Stimulated activated CD4-positive, alpha-beta T cell treated with anti-CD3 and anti-CD28 coated beads, TNF-alpha, amount 100 ng/mL, for 1 hour (primary cell): ENCODE measurements at places on chromosomes 7 and 10.

GRCh38 chr10:33482486-33482885, 148.0 kb upstream of the NRP1 start:
- no peak for DNase-seq

- no peak for DNase-seq
Observed at GRCh38 chr10:45673074-45673648, 589 bp upstream of the ZFAND4 start.

DNA sequence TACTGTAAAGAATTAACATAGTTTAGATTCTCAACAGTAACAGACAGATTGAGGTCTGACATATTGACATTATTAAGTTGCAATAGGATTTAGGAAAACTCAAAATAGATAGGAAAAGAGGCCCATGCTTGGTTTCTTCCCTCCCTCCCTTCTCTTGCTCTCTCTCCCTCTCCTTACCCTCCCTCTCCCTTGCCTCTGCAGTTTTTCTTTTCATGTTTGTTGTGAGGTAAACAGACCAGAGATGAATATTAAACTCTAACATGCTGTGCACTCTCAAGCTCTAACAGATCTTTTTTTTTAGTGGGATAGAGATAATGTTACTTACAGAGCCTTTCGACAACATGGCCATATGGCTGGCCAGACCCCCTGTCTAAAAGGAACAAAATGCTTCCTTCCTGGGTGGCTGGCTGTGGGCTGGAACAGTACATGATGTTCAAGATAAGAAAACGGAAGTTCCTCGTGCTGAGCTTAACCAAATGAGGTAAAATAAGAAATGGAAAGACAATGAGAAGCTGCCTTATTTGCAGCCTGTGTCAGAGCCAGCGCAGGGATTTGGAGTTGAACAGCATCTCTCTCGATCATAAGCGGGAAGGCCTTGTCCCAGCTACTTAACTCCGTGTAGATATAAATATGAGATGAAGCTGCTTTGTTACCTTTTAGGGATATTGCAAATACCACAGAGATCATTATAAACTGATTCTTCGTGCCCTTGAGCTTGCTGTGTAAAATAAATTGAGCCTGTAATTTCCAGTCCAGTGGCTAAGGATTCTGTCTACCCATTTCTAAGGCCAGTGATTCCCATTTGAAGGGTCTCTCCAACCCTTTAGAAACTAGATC, 391.9 kb upstream of the NPVF start:
- no peak for DNase-seq

- DNase-seq: no peak
Observed at GRCh38 chr7:114048386-114049235, 129.8 kb upstream of the PPP1R3A start.

- DNase-seq: no peak
Observed at GRCh38 chr7:28835800-28836199, 122.3 kb downstream of the TRIL start.

DNA sequence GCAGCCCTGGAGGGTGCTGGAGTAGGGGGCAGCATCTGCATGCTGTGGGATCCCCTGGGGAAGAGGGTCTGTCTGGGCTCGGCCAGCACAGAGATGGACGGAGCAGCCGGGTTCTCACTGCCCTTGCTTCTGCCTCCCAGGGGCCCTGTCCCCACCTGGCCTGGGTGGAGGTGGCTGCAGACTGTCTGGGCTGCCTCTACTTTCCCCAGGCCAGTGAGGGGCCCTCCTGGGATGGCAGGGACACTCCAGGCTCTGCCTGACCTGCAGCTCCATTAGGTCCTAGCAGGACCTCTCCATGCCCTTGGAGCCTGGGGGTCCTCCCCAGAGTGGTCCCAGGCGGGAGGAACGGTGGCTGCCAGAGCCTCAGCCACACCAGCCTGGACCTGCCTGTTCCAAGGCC, 63.7 kb downstream of the PWWP2B start:
- no peak for DNase-seq

DNA sequence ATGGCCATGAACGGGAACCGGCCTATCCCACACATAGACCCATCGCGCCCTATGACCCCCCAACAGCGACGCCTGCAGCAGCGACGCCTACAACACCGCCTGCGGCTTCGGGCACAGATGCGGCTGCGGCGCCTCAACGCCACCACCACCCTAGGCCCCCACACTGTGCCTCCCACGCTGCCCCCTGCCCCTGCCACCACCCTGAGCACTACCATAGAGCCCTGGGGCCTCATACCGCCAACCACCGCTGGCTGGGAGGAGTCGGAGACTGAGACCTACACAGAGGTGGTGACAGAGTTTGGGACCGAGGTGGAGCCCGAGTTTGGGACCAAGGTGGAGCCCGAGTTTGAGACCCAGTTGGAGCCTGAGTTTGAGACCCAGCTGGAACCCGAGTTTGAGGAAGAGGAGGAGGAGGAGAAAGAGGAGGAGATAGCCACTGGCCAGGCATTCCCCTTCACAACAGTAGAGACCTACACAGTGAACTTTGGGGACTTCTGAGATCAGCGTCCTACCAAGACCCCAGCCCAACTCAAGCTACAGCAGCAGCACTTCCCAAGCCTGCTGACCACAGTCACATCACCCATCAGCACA, 9.5 kb downstream of the POLD2 start:
- DNase-seq: no peak

GRCh38 chr10:122207596-122207995, 63.5 kb upstream of the BTBD16 start:
- no peak for DNase-seq

DNA sequence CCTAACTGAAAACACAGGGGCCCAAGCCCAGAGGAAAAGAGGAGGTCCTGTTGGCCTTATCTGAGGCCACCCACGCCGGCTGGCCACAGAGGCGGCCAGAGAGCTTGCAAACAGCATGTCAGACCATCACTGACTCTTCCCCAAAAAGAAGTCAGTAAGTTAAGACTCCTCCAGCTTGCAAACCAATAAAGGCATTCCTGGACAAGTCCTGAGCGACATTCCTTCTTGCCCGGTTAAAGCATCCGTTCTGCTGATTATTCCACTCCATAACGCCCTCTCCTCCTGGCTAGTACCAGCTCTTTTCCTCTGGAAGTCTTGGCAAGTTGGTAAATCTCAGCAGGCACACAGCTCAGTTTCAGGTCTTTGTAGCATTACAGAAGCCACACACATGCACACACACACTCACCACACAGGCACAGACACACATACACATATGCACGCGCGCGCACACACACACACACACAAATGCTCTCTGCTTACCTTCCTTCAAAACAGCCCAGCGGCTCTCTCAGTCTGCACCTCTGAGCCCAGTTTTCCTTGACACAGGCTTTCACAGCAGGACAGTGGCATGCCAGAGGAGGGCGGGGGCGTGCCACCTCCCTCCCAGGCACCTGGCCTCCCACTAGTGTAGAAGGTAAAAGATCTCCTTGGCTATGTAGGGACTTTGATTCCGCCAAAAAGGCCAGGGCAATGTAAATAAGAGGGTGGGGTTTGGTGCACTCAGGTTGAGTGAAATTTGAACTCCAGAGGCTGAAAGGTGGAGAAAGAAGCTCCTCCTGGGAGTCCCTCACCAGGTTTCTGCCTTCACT, 201.4 kb downstream of the TNS3 start:
- DNase-seq: no peak

- no peak for DNase-seq
Observed at GRCh38 chr10:75640803-75641202, 209.4 kb downstream of the LRMDA start.

- no peak for DNase-seq
Observed at GRCh38 chr7:143496263-143496662, 18.6 kb downstream of the TAS2R41 start.

- no peak for DNase-seq
Observed at GRCh38 chr7:39017369-39017915, 39.7 kb downstream of the POU6F2 start.

GRCh38 chr10:58424176-58424575, 39.0 kb downstream of the TFAM start:
- DNase-seq: no peak

DNA sequence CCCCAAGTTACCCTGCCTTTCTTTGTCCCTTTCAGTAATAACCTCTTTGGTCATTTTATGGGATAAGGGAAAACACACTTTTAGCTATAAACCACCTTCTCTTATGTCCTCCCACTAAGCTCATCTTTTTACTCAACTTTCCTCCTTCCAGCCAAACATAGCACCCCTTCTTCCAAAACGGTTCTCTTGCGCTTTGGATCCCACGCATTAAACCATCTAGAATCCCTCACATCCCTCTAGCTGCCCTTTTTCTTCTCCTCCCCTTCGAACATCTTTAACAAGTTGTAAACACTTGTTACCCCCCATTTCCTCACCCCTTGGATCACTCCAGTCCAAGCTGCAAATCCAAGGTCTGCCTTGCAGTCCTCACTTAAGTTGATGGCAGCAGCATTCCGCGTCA, 13.4 kb downstream of the WAPL start:
- no peak for DNase-seq

GRCh38 chr7:15397922-15398760, 163.7 kb downstream of the AGMO start:
- DNase-seq: no peak

DNA sequence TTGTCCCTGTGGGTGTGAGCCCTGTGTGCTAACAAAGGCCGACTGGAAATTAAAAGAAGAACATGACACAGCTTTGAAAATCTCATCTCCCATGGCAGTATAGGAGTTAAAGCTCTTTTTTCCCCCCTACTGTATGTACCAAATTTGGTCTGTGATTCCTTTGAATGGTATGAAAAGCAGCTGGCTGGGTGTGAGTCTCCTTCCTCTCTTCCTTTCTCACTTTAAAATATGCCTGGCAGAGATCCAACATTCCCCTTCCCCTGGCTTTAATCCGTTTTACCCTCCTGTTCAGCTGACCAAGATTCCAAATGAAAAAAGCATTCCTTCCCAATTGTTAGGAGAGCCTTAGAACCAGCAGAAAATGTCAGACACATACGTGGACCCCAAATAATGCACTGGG, 225.0 kb upstream of the CELF2 start:
- no peak for DNase-seq

DNA sequence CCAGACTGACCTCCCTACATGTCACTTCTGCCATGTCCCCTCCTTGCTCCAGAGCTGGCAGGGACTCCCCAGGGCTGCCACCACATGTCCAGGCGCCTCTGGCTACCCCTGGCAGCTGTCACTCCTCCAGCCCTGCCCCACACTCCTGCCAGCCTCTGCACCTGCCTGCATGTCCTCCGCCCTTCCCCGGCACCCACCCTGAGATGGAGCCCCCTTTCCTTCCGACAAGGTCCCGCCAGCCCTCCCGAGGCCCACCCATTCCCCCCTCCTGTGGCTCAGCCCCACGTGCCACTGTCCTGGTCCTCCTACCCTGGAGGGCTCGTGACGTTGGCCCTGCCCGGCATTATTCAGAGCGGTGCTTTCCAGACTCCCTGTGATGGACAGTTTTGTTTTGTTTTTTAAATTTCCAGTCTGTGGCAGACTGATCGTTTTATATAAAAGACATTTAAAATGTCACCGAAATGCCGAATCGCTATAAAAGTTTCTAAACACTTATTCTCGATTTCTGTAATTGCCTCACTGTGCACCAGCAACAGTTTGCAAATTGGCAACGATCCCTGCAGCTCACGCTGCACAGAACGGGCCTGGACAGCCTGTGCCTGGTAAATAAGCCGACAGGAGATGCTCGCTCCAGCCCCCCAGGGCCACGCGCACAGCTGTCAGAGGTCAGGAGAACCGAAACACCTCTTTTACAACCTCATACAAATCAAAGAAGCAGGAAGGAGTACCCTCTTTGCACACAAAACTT, 111.1 kb upstream of the SH2B2 start:
- no peak for DNase-seq

GRCh38 chr7:150871601-150872000, 19.3 kb downstream of the AOC1 start:
- no peak for DNase-seq

GRCh38 chr7:47621979-47622561, 40.2 kb upstream of the TNS3 start:
- no peak for DNase-seq

GRCh38 chr10:110643653-110644597, at the start of gene RBM20:
Gene RBM20 (plus strand): TSS chr10:110644336. CDS start chr10:110644455, 119 bp downstream.
- DNase-seq: peak; percentile 16

- no peak for DNase-seq
Observed at GRCh38 chr10:48804740-48805182, 120.1 kb downstream of the WDFY4 start.

DNA sequence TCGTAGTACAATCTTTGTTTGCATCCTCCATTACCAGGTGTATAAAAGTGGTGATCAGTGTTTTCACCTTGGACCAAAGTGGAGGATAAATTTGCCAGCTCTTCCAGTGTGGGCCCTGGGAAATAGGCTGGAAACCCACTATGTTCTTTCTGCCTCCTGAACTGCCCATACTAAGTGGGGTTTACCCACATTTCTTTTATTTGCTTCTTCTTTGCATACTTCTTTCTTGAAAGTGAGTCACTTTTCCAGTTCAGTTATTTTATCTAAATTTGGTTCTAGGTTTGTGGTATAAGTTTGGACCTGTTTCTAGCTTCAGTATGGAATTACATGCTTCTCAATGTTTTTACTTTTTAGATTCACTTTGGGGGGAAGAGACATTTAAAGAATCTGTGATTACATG, 126.2 kb upstream of the ACBD5 start:
- no peak for DNase-seq

- no peak for DNase-seq
Observed at GRCh38 chr10:5615316-5615715, 51.1 kb downstream of the ASB13 start.

DNA sequence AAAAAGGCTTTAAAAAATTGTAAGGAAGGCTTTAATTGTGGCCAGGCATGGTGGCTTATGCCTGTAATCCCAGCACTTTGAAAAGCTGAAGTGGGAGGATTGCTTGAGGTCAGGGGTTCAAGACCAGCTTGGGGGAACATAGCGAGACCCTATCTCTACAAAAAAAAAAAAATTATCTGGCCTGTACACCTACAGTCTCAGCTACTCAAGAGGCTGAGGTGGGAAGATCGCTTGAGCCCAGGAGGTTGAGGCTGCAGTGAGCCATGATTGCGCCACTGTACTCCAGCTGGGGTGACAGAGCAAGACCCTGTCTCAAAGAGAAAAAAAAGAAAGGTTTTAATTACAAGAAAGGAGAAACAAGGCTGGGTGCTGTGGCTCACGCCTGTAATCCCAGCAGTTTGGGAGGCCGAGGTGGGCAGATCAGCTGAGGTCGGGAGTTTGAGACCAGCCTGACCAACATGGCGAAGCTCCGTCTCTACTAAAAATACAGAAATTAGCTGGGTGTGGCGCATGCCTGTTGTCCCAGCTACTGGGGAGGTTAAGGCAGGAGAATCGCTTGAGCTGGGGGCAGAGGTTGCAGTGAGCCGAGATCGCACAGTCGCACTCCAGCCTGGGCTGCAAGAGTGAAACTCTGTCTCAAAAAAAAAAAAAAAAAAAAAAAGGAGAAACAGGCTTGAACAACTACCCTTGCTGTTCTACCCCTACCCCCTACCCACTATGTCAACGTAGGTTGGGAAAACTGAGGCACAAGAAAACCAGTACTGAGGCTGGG, 83.7 kb downstream of the CARD11 start:
- DNase-seq: no peak
